ENCODE measurements at places on chromosomes 7 and 10.

DNA sequence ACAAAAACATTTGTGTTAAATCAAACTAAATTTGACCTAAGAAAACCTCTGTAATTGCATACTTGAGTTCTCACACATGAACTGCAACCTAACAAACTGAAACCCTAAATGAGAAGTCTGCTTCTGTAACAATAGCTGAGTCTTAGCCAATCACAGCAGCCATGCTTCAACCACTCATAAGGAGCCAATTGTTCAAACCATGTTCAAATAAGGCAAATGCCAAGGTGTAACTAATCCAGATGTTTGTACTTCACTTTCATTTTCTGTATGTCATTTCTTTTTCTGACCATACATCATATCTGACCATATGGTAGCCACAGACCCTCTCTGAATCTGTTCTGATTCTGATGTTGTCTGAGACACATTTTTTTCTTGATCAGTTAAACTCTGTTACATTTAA lies 47.5 kb upstream of the ANTXRL start:
- no peak for DNase-seq

DNA sequence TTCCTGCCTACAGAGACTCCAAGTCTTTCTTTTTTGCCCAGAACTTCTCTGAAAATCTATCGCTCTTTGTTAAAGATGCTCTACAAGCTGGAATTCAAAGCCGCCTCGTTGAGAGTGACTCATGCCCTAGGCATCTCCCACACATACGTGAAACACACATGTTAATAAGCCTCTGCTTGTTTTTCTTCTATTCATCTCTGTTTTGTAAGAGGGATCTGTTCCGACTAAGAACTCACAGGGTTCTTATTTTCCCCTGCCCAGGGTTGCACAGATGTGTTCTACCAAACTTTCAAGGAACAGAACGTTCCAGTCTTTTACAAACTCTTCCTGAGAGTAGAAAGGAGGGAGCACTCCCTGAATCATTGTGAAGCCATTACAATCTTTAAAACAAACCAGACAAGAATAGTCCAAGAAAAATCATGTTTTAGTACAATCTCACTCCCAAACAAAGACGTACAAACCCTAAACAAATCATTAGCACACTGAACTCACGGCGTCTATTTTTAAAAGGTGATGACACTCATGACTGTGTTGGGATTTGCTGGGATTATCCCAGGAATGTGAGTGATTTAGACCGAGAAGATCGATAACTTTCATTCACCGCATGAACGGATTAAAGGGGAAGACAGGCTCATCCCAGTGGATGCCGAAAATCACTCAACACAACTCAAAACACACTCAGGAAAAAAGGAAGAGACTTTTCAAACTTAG lies 55.3 kb upstream of the INPP5A start:
- DNase-seq = peak; percentile 59

DNA sequence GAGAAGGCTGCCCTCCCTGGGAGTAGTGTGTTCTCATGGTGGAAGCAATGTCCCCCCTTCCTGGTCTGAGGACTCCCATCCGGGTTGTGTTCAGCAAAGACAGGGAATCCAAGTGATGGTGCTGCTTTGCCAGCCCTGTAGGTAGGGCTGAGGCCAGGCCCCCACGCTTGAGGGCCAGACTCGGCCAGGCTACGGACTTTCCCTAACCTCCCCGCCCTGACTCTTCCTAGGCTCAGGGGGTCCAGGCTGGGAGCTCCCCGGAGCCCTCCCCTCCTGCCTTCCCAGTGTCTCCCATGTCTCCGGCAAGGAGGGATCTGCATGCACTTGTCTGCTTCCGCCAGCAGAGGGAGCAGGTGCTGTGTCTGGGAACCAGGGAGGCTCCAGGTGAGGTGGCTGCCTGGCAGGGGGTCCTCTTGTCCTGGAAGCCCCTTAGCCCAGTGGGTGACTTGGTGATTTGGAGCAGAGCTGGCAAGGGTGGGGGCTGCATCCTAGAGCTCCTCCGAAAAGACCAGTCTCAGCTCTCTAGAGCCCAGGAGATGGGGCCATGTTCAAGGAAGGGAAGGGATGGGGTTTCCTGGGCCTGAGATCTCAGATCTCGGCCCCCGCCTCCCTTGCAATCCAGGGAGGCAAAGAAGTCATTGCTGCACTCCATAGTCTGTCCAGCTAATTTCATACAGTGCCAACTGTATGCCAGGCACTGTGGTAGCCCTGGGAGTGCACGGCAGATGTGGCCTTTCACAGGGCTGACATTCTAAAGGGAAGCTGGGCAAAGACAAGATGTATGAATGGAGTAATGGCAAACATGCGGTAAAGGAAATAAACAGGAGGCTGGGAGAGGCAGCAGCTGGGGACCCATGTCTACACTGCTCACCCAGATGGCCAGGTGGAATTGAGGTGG lies 20.3 kb upstream of the SFRP5 start:
- DNase-seq = peak; percentile 52

GRCh38 chr10:114616516-114616915 lies 41.6 kb downstream of the ABLIM1 start:
- DNase-seq = no peak

- DNase-seq = no peak
These were observed 388.9 kb upstream of the TPK1 start for GRCh38 chr7:145224775-145225174.

GRCh38 chr7:75995052-75995471 lies 667 bp upstream of the TMEM120A start:
- DNase-seq = no peak

DNA sequence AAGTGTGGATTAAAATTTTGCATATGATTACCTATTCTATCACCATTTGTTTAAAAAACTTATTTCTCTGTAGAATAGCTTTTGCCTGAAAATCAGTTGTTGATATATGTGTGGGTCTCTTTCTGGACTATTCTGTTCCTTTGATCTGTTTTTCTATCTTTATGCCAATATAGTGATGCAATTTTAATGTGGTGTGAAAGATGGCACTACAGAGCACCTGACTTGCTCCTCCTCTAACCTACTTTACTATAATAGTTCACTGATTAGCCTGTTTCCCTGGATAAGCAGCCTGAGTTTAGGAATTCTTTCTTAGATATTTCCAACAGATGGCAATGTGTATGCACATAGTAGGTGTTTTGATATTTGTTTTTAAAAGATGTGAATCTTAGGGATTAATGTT lies 294.5 kb downstream of the AUTS2 start:
- peak; percentile 33 for DNase-seq

DNA sequence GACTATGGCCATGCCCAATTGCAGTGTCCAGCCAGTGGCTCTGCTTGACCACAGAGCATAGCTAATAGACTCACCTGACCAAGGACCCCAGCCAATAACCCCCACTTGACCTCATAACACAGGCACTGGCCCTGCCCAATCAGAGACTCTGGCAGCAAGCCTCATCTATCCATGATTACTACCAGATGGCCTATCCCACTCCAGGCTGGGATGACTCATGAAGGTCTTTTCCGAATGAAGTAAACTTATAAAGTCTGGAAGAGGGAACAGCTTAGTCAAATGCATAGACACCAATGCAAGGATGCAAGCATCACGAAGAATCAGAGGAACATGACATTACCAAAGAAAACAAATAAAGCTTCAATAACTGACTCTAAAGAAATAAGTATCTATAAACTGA lies 141.4 kb downstream of the TMEM168 start:
- no peak for DNase-seq

DNA sequence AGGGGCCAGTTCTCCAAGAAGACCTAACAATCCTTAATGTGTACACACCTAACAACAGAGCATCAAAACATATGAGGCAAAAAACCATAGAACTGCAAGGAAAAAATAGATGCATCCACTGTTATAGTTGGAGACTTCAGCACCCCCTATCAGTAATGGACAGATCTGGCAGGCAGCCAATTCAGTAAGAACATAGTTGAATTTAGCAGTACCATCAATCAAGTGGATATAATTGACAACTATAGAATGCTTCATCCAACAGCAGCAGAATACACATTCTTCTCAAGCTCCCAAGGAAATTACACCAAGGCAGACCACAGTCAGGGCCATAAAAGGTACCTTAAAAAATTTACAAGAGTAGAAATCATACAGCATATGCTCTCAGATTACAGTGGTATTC lies 42.2 kb downstream of the POLL start:
- no peak for DNase-seq

- no peak for DNase-seq
These were observed 8.1 kb downstream of the ASB4 start for GRCh38 chr7:95493844-95494243.

GRCh38 chr7:54969208-54969967 lies 49.4 kb upstream of the EGFR start:
- no peak for DNase-seq

DNA sequence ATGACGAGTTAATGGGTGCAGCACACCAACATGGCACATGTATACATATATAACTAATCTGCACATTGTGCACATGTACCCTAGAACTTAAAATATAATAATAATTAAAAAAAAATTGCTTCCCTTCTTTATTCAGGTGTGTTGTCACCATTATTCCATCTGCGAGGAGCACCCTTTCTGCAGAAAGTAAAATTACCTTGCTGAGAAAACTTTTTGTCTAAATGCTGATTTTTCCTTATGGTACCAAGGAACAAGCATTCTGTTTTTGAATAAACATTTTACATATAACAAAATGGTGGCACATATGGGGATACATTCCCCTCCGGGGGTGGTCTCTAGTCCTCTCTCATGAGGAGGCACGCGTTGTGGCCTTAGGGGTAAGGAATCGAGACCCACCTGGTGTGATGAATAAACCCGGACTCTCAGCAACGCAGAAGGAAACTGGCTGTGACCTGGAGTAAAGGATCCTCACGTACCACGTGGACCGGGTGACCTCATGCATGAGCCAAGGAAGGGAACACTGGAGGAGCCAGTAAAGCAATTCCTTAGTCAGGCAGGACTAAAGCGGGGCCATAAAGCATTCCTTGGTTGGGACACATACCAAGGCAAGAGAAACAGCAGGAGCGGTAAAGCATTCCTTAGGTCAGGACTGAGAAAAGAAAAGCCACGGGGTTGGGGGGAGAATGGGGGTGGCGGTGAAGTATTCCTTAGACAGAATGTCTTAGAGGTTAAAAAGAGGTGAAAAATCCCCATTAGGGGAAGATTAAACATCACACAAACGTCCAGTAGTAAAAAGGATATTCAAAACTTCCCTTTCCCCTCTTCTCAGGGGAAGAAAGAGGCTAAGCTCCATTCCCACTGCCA lies 20.8 kb upstream of the OPTN start:
- no peak for DNase-seq

- DNase-seq = no peak
These were observed 33.8 kb upstream of the PRLHR start for GRCh38 chr10:118629211-118629610.

DNA sequence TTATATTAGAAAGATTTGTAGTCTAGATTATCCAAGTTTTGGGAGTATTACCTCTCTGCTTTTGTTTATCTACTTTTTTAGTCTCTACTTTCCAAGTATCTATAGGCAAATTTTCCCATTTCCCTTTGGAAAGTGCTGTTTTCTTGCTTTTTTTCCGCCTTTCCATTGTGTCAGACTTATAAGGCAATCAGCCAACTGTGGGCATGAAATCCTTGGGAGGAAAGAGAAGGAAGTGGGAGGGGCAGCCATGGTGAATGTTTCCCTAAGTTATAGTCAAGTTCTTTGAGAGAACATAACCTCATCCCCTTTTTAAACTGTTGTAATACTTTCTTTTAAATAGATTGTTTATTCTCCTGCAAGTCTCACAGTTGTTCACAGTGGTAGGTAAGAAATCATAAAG lies 52.6 kb downstream of the PTEN start:
- no peak for DNase-seq

DNA sequence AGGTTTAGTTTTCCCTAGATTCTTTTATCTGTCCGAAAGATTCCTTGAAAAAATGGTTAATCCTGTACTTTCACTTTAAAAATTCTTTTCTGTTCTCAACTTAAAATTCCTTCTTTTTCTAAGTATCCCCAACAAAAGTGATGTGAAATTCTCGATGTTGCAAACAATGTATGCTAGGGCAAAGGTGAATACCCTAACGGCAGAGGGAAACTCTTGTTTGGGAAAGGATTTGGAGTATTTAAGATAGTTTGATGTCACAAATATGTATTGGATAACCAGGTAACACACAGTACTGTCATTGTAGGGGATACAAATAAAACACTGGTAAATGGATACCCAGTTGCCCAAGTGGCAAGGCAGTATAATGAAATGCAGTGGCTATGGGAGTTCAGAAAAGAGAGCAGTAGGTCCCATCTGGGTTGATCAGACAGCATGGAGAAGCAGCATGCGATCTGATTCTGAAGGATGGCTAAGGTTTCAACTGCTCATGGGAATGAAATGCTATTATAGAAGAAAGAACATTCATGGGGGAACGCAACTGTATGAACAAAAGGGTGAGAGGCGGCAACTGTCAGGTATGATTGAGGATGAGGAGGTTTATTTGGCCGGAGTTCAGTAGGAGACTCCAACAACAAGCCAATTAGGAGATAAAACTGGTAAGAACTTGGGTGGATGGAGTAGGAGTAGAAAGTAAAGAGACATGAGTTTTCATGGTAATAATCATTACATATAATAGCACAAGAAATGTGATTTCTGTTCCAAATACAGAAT lies 3.2 kb upstream of the EPC1 start:
- DNase-seq = no peak

DNA sequence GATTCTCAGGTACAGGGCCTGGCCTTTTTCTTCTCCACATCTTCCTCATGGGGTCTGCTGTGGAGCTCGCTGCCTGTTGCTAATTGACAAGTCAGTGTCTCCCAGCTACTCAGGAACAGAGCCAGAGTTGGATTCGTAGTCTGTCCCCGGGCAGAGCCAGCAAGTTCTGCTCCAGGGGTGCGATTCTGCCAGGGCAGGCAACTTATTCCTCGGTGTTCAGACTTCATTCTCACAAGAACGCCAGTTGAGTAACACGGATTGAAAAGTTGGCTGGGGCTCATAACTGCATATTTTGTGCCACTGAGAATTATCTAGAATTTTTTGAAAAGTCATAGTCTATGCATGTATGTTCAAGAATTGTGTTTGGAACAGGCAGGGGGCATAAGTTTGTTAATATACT lies 336.7 kb upstream of the NPVF start:
- no peak for DNase-seq

DNA sequence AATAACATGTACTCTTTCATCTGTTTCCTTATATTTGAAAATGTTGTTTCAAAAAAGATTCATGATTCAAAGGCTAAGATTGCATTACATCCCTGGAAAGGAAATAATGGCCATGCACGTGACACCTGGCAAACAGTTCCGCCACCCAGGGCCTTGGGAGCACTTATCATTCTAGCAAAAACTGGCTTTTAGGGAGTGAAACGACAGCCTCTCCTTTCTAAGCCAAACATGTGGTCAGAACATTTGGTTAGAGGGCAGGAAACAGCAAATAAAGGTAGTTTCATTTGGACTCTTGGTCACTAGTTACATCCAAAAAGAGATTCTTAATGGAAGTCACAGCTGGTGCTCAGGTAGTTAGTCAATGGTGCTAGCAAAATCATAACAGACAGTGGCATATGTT lies 83.5 kb downstream of the FAS start:
- no peak for DNase-seq

- DNase-seq = peak; percentile 75
These were observed 11.6 kb downstream of the MLXIPL start for GRCh38 chr7:73612598-73613269.

GRCh38 chr7:151060416-151061212 lies 1.2 kb downstream of the SLC4A2 start:
- DNase-seq = peak; percentile 21
